ENCODE measurements at places on chromosomes 5 and 9.

- DNase-seq: no peak
These were observed 192.2 kb downstream of the PAPPA start for GRCh38 chr9:116345817-116346216.

GRCh38 chr5:53631251-53631650 is 70.8 kb downstream of the NDUFS4 start:
- DNase-seq: no peak

- no peak for DNase-seq
These were observed 386.6 kb upstream of the DAB2 start for GRCh38 chr5:39811381-39811780.

DNA sequence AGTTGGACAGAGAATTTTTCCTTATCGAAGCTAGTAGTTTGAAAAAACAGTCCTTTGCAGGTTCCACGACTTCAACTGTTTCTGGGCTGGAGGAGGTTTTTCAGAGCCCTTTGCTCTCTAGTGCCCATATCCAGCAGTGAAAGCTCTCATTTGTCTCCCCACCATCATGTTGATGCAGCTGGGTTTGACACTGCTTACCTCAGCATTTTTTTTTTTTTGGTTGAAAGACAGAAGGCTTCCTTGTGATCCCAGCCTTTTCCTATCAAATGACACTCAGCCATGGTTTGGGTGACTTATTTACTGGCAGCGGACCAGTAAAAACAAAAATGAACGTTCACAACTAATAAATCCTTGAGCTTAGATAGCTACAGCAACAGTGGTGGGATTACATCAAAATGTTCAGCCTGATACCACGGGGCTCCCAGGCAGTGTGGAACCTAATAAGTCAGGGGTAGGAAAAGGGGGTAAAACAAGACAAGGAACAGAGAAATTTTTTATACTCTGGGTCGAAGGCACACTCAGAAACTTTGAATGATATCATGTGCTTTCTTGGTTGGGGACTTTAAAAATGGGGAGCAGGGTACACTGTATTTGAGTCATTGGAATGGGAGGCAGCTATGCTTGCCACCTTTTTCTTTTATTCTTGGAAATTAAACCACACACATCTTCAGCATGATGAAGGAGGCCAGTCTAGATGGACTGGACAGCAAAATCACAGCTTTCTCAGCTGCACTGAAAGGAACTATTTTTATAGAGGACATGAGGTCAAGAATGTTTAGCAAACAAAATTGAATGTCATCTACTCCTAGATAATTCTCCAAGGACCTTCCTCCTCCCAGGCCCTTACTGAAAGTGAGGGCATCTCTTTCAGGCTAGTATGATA is 308.9 kb upstream of the MPDZ start:
- no peak for DNase-seq

- peak; percentile 83 for DNase-seq
These were observed 37.0 kb downstream of the ALG2 start for GRCh38 chr9:99184475-99185347.

- DNase-seq: no peak
These were observed 90.4 kb upstream of the KLF9 start for GRCh38 chr9:70504834-70505233.

DNA sequence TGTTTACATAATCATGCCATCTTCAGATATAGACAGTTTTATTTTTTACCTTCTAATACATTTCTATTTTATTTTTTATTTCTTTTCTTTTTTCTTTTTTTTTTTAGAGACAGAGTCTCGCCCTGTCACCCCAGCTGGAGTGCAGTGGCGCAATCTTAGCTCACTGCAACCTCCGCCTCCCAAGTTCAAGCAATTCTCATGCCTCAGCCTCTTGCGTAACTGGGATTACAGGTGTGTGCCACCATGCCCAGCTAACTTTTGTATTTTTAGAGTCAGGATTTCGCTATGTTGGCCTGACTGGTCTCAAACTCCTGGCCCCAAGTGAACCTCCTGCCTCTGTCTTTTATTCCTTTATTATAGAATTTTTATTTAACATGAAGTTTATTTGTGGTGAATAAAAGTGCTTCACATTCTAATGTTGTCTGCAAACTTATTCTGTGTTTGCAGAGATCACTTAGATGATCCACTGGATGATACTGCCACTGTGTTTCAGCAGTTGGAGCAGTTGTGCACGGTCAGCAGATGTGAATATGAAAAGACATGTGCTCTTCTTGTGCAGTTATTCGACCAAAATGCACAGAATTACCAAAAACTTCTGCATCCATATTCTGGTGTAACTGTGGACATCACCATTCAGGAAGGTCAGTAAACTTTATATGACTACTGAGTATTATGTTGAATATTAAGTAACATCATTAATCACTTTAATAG is 62.2 kb downstream of the RANBP17 start:
- no peak for DNase-seq

DNA sequence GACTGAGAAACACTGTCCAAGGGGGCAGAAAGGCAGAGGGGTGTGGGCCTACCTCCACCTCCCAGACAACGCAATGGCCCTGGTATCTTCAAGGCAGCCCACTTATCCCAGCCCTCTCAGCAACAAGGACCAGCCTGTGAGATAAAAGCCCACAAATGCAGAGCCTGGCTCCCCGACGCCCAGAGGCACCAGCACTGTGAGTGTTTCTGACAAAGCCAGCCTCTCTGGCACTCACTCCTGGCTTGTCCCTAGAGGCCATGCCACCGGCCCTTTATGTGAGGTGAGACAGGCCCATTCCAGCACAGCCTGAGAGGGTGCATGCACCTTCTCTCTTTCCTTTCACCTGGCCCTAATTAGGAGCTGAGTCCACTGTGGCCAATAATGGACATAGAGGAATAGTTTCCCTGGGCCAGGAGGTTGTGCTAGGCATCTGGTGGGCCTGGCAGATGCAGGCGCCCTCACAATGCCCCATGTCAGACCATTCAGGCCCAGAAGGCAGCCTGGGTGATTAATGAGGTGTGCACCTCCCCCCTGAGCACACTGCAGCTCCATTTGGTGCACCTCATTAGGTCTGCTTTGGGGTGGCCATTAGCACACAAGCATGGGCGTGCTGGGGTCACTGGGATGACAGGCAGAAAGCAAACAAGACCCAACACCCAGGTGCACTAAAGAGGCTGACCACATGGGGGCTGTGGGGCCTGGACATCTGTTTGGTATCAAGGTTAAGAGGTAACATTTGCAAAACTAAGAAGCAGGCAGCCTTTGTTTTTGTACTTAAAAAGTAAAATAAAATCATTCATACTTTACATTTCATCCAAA is 176.0 kb downstream of the MED10 start:
- no peak for DNase-seq

DNA sequence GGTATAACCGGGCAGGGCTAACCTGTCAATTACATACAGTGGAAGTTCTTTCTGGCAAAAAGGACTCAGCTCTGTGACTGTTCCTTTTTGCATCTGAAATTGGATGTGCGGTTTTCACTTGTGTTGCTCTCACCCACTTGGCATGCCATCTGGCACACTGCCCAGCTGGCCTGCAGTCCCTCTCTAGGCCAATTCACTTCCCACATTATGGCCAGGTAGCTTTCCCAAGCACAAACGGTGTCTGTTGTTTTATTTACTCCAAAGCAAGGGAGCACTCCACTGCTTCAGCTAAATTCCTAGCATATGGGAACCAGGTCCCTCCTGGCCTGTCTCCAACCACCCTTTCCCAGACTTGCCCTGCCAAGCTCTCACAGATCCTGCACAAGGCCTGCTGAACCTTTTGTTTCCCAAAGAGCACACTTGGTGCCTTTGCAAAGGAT is 132.5 kb downstream of the SEMA6A start:
- DNase-seq: peak; percentile 86

DNA sequence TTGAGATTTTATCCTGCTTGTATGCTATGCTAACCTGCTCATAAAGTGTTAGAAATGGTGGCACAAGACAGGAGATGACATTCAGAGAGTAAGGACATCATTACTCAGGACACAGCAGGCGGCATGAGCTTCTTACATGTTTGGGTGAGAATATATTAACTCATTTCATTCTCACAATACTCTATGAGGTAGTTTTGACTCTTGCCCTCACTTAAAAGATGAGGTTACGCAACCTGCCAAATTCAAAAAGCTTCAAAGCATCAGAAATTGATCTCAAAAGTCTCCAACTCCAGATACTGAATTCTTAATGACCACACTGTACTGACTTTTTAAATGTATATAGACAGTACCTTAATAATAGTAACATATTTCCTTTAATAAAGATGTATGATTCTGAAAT is 60.8 kb downstream of the CDH18 start:
- no peak for DNase-seq

DNA sequence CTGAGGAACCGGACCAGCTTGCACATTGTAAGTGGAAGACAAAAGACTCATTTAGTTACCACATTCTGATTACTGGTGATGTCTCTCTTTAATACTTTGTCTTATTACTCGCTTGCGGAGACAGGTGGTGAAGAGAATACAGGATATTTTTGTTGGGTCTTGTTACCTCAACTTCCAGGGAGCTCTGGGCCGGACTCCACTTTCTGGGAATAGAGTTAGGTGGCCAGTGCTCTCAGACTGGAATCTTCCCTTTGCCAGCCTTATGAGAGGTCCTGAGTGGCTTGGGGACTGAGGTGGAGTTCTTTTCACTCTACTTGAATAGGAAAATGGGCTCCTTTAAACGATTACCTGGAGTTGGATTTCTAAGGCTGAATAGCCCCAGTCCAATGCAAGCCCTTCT is 33.3 kb upstream of the SPRY4 start:
- DNase-seq: no peak

GRCh38 chr5:180367300-180367699 is 14.2 kb upstream of the GFPT2 start:
- DNase-seq: no peak

DNA sequence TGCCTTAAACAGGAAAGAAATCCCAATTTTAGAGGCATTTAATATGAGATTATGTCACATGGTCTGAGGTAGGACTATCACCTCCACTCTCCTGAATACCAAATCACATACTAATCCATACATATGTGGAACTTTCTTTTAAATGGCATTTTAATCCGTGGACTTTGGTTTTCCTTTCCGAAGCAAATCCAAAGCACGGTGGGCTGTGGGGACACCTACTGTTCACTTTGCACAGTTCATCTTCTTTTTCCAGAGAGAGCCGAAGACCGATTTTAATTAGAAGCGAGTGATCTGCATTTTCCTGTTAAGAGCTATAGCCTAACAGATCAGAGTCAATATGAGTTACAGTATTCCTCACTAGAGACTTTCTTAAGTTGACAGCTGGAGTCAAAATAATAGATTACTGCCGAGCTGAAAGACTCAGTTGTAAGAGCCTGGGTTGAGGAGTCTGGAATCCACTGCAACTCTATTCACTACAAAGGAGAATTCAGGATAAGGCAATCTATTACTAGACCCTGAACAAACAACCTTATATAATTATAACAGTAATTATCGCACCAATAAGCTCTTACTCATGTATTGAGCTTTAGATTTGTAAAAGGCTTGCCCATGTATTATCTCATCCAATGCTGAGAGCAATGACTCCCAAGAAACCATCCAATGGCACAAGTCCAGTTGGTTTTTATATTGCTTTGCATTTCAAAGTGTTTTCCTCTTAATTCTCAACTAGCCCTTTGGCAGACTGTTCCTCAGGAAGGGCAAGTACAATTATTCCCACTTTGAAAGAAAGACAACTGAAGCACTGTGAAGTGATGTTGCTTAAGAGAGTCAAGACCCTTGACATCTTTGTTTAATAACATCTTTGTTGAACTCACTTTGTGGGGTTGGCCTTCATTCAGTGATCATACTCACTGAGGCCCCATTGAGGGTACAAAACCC is 144.7 kb downstream of the TRPM6 start:
- no peak for DNase-seq

- no peak for DNase-seq
These were observed 11.9 kb upstream of the NXNL2 start for GRCh38 chr9:88523056-88523455.

DNA sequence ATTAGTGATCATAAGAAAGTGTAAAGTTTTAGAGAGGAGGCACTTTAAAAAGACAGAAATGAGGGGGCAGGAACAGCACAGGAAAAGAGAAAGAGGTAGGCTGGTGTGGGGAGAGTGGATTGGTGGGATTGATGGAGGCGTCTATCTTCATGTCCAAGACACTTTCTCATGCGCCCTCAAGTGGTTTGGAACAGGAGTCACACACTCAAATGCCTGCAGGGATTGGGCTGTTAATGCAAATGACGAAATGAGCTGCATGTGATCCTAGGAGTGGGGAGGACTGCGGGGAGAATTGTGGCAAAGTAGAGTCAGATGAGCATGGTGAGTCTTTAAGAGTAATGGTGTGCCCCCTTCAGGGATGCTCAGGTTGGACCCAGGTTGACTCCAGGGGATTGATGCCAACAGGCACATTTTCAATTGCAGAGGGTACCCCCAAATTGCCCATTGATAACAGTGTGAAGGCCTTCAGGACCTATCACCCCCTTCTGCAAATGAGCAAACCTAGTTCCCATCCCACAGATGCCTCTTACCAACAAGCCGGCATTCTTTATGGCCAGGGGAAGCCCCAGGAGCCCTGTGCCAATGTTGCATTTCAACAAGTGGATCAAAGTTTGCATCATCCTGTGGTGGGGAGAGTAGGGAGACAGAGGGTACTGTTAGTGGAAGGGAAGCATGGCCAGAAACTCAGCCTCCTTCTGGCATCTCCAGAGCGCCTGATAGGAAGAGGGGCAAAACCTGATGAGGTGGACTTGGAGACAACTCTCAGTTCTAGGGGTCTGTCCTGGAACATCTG is 5.3 kb downstream of the SLC36A3 start:
- DNase-seq: no peak

- DNase-seq: no peak
These were observed 1.1 kb downstream of the PLK2 start for GRCh38 chr5:58458743-58459145.

DNA sequence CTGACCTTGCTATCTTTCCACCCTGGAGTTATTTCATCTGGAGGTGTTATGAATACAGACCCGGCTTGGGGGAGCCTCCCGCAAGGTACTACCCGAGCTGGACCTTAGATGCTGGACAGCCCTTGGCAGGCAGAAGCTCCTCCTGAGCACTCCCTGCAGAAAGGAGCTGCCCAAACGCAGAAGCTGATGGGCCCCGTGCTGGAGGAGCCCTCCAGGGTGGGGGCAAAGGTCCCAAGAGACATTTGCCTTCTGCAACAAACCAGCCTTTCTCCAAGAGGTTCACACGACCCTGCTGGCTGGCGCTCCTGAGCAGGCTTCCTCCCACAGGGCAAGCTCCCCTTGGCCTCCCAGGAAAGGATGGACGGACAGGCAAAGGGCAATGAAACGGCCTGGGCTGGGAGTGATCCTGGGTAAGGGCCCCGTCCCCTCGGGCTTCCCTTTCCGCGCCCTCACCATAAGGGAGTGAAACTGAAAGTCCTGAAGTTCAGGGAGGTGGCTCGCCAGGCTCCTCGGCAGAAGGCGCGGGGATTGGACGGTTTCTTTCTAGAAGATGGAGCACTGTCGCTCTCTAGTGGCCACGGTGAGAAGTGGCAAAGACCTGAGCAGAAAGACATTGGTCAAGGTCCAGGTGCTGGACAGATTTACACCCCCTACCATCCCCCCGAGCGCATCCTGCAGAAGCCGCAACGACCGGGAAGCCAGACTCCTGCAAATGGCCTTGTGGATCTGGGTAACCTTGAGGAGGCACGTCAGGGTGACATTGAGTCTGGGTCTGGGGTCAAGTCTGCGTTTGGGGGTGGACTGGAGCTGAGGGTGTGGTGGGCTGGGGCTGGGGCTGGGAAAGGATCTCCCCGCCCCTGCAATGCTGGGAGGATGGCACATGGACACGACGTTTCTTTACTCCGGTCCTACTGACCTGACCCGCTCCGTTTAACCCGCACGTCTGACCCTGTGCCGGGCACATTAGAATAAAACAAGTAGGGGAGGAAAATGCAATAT is 56.4 kb downstream of the NEURL1B start:
- peak; percentile 78 for DNase-seq
